ENCODE measurements at places on chromosomes 6 and 20. TPM values are rescaled to one million over a fixed set of nuclear protein-coding genes. Genes with fewer than 3 reads are reported as not detected.

The TNFRSF21 gene
- total RNA-seq, result 21.4 TPM

The RARS2 gene
- total RNA-seq, result 15.6 TPM

The BPIFB1 gene
- not detected for total RNA-seq

The TRDN gene
- total RNA-seq, result not detected

The NKAIN4 gene
- total RNA-seq, result 40.9 TPM

The C20orf202 gene
- total RNA-seq, result 0.73 TPM

The GNL1 gene
- 7.2 TPM for total RNA-seq

GRCh38 chr6:115896538-115897129 is 164.1 kb downstream of the FRK start:
- H3K36me3 ChIP-seq, result no peaks in the 10 kb centered on the region
- no peaks in the 10 kb centered on the region for H3K4me1 ChIP-seq
- H3K27me3 ChIP-seq, result no peaks in the 10 kb centered on the region

GRCh38 chr20:9407805-9408421 is 106.5 kb upstream of the LAMP5 start:
- no peaks in the 10 kb centered on the region for H3K36me3 ChIP-seq
- no peak overlapping the region for H3K4me3 ChIP-seq
- no peaks in the 10 kb centered on the region for H3K4me1 ChIP-seq
- no peak overlapping the region for H3K27ac ChIP-seq
- H3K27me3 ChIP-seq, result no peaks in the 10 kb centered on the region

GRCh38 chr6:72864799-72865198 is 242.9 kb downstream of the KCNQ5 start:
- H3K36me3 ChIP-seq, result no peaks in the 10 kb centered on the region
- no peak for DNase-seq
- no peak overlapping the region for H3K27ac ChIP-seq
- H3K4me3 ChIP-seq, result no peak overlapping the region

DNA sequence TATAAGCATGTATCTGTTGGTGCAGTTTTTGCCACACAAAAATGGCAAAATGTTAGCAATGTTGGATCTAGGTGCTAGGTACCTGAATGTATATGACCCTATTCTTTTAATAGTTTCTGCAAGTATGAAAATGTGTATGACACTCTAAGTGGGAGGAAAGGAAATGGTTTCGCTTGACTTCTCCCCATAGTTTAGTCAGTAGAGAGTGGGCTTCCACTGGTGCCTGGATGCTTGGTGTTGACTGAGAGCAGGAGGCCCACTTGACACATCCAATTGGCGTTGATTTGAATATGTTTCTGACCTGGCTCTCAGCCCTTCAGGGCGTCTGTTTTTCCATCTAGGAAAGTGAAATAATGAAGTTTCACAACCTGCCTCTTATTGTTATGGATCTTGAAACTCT is 41.8 kb upstream of the GABRR1 start:
- no peaks in the 10 kb centered on the region for H3K4me1 ChIP-seq
- no peak for DNase-seq
- no peaks in the 10 kb centered on the region for H3K36me3 ChIP-seq

GRCh38 chr6:170287371-170287876 is 3.5 kb downstream of the DLL1 start:
- peak overlapping the region; percentile 39 for H3K27ac ChIP-seq
- H3K27me3 ChIP-seq, result peaks cover 9% of the 10 kb centered on the region
- peaks cover 20% of the 10 kb centered on the region for H3K4me1 ChIP-seq
- H3K36me3 ChIP-seq, result no peaks in the 10 kb centered on the region

- H3K4me1 ChIP-seq, result no peaks in the 10 kb centered on the region
- H3K4me3 ChIP-seq, result no peak overlapping the region
- DNase-seq, result no peak
- H3K27me3 ChIP-seq, result no peaks in the 10 kb centered on the region
- peak overlapping the region; percentile 61 for H3K27ac ChIP-seq
Observed at GRCh38 chr6:158648682-158649131, 1.1 kb upstream of the SYTL3 start.

- no peaks in the 10 kb centered on the region for H3K4me1 ChIP-seq
- H3K4me3 ChIP-seq, result no peak overlapping the region
- H3K27ac ChIP-seq, result no peak overlapping the region
Observed at GRCh38 chr20:56975838-56976237, 290.6 kb downstream of the BMP7 start.

- no peaks in the 10 kb centered on the region for H3K36me3 ChIP-seq
- H3K27ac ChIP-seq, result no peak overlapping the region
- no peaks in the 10 kb centered on the region for H3K4me1 ChIP-seq
Observed at GRCh38 chr20:49630396-49630951, 62.5 kb upstream of the PTGIS start.

GRCh38 chr6:22364306-22364705 is 67.5 kb upstream of the PRL start:
- no peaks in the 10 kb centered on the region for H3K27me3 ChIP-seq
- no peaks in the 10 kb centered on the region for H3K36me3 ChIP-seq
- H3K27ac ChIP-seq, result no peak overlapping the region
- no peaks in the 10 kb centered on the region for H3K4me1 ChIP-seq
- DNase-seq, result no peak

DNA sequence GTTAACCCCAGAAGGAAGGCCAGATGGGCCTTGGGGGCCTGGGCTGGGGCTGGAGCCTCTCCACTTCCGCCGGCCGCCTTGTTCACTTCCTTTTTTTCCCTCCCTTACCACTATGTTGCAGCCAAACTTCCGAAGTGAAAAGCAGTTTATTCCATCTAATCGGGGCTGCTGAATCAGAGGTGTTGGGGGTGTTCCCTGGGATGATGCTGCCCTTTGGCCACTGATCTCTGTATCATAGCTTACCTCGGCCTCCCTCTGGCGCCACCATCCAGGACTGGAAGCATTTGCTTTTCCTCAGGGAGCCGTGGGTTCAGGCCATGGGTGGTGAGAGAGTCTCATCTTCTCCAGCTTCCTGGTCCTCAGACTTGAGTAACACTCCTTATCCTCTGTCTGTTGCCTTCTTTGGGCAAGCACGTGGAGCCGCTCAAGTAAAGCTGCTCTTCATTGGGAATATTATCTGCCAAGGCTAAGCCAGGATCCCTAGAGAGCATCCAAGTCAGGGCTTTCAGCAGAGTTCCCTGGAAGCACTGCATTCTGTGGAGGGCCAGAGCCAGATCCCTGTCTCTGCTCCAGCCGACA is 39.6 kb downstream of the SLX4IP start:
- no peak overlapping the region for H3K27ac ChIP-seq
- peak; percentile 28 for DNase-seq
- no peak overlapping the region for H3K4me3 ChIP-seq
- H3K27me3 ChIP-seq, result no peaks in the 10 kb centered on the region
- no peaks in the 10 kb centered on the region for H3K4me1 ChIP-seq
- no peaks in the 10 kb centered on the region for H3K36me3 ChIP-seq

DNA sequence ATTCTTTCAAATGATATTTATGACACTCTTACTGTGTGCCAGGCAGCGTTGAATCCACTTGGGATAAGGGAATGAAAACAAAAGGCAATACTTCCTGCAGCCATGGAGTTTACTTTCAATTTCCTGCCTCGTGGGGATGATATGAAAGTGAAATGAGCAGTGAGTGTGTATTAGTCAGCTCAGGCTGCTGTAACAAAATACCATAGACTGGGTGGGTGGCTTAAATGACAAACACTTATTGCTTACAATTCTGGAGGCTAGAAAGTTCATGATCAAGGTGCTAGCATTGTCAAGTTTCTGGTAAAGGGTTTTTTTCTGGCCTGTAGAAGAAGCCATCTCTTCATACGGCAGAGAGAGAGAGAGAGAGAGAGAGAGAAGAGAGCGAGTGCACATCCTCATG is 41.7 kb downstream of the TSHZ2 start:
- no peak overlapping the region for H3K27ac ChIP-seq
- no peaks in the 10 kb centered on the region for H3K27me3 ChIP-seq
- H3K4me3 ChIP-seq, result no peak overlapping the region
- DNase-seq, result no peak
- no peaks in the 10 kb centered on the region for H3K4me1 ChIP-seq
- H3K36me3 ChIP-seq, result no peaks in the 10 kb centered on the region

DNA sequence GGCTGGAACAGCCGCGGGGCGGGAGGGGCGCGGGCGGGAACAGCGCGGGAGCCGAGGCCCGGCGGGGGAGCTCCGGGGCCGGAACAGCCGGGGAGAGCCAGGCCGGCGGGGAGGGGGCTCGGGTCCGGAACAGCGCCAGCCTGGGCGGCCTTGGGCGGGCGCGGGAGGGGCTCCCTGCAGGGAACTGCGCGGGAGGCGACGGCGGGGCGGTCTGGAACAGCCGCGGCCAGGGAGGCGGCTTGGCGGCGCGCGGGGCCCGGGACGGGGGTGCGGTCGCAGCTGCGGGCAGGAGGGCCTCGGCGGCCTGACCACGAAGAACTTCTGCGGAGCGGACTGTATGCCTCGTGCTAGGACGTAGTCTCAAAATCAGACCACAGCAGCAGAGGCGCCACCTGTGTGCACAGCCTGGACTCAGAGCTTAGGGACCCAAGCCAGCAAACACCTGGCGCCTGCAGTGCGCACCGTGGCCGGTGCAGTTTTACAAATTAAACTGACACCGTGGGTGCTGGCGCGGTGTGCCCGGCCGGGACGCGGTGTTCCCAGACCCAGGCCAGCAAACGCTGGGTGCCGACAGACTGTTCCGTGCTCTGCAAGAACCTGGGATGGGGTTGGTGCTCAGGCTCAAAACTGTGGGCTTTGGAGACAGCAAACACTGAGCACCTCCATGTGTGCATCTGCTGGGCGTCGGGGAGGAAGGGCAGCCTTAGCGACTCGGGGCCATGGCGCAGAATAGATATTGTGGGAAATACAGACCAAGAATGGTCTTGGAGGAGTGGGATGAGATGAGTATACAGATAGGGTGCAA is 572 bp downstream of the ZNF341 start:
- peak overlapping the region; percentile 87 for H3K27ac ChIP-seq
- DNase-seq, result peak; percentile 80
- H3K4me1 ChIP-seq, result no peaks in the 10 kb centered on the region
- H3K4me3 ChIP-seq, result peak overlapping the region; percentile 38
- no peaks in the 10 kb centered on the region for H3K27me3 ChIP-seq
- no peaks in the 10 kb centered on the region for H3K36me3 ChIP-seq

GRCh38 chr20:829551-829950 is 4.0 kb upstream of the FAM110A start:
- no peaks in the 10 kb centered on the region for H3K27me3 ChIP-seq
- H3K4me1 ChIP-seq, result peaks cover 4% of the 10 kb centered on the region
- no peaks in the 10 kb centered on the region for H3K36me3 ChIP-seq
- no peak for DNase-seq
- no peak overlapping the region for H3K27ac ChIP-seq
- H3K4me3 ChIP-seq, result no peak overlapping the region

DNA sequence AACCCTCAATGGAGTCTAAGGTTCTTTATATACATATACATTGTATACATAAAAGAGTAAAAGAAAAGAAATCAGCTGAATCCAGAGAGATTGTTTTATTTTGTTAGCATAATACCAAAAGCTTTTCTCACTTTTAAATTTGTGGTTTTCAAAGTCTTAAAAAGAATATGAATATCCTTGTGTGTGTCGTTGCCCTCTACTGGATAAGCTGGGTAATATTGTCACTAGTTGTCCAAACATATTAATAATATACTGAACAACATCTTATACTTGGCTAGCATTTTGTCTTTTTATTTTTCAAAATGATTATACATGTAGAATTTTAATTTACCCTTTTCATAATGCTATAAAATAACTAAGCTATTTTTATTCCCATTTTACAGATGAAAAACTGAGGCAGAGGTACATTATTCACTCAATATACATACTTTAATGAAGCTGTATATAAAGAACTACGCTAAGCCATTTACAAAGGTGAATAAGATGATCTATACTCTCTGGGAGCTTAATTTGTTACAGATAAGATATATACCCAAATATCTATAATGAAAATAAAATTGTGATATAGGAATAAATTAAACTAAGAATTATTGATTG is 531.7 kb downstream of the TFAP2B start:
- no peak for DNase-seq
- H3K27ac ChIP-seq, result no peak overlapping the region
- no peaks in the 10 kb centered on the region for H3K27me3 ChIP-seq

- H3K27me3 ChIP-seq, result no peaks in the 10 kb centered on the region
- H3K36me3 ChIP-seq, result no peaks in the 10 kb centered on the region
- no peak for DNase-seq
- H3K4me1 ChIP-seq, result peaks cover 16% of the 10 kb centered on the region
Observed at GRCh38 chr6:42280966-42281533, 63.4 kb upstream of the MRPS10 start.

- no peak overlapping the region for H3K27ac ChIP-seq
- no peaks in the 10 kb centered on the region for H3K36me3 ChIP-seq
- H3K27me3 ChIP-seq, result no peaks in the 10 kb centered on the region
- no peak for DNase-seq
Observed at GRCh38 chr6:143205131-143205535, 144.4 kb downstream of the AIG1 start.

DNA sequence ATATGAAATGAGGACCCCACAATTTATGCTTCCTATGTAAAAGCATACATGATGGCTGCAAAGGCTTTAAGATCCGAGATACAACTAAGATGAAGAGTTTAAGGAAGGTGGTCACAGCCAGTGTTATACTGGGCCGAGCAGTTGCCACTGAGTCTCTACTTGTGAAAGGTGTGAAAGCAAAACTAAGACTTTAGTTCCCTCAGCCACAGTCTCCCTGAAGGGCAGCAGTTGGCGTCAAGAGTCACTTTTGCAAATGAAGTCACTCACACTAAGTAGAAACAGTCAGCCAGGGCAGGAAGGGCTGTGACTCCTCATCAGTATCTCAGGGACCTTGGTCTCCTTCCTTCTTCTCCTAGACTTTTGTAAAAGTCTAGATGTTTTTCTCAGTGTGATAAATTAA is 191.6 kb upstream of the MCHR2 start:
- no peaks in the 10 kb centered on the region for H3K36me3 ChIP-seq
- H3K4me3 ChIP-seq, result no peak overlapping the region
- no peak for DNase-seq
- no peaks in the 10 kb centered on the region for H3K27me3 ChIP-seq

DNA sequence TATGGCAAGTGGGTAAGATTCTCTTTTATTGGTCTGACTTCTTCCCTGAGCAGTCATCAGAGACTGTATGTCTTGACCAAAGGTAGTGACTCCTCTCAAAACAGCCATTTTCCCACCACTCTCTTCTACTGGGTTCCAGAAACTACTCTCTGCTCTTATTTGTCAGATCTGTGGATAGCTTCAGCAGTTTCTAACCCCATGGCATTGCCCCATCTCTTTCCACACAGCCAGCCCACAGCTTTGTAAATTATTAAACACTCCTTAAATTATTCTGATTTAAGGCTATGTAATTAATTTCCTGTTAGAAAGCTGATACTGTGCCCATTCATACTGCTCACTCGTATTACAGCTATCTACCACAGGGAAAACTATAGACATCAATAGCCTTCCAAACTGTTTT is 138.4 kb upstream of the CNR1 start:
- no peaks in the 10 kb centered on the region for H3K27me3 ChIP-seq
- no peak overlapping the region for H3K27ac ChIP-seq
- H3K4me3 ChIP-seq, result no peak overlapping the region
- H3K4me1 ChIP-seq, result no peaks in the 10 kb centered on the region

DNA sequence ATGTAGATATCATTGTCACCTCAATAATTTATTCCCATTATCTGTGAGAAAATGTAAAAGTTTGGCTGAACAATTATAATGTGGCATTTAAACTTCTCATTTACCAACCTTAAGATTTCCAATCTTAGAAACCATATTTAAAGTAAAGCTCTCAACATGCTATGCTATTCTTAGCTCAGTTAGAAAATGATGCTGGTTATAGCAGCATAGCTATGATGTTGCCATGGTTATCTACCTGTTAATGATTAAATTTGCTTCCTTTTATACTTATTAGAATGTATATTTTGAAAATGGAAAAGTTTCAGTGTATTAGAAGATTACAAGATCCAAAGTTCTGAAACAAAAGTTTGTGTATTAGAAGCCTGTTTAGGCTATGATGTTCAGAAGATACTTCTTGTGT is 110.1 kb downstream of the GPR63 start:
- no peaks in the 10 kb centered on the region for H3K27me3 ChIP-seq
- no peaks in the 10 kb centered on the region for H3K4me1 ChIP-seq
- DNase-seq, result no peak
- H3K27ac ChIP-seq, result no peak overlapping the region

All from uterus (tissue), 4 donors.